ENCODE measurements at places on chromosomes 6 and 20.

- no peak for DNase-seq
Observed at GRCh38 chr20:60010689-60011458, 52.7 kb downstream of the CDH26 start.

DNA sequence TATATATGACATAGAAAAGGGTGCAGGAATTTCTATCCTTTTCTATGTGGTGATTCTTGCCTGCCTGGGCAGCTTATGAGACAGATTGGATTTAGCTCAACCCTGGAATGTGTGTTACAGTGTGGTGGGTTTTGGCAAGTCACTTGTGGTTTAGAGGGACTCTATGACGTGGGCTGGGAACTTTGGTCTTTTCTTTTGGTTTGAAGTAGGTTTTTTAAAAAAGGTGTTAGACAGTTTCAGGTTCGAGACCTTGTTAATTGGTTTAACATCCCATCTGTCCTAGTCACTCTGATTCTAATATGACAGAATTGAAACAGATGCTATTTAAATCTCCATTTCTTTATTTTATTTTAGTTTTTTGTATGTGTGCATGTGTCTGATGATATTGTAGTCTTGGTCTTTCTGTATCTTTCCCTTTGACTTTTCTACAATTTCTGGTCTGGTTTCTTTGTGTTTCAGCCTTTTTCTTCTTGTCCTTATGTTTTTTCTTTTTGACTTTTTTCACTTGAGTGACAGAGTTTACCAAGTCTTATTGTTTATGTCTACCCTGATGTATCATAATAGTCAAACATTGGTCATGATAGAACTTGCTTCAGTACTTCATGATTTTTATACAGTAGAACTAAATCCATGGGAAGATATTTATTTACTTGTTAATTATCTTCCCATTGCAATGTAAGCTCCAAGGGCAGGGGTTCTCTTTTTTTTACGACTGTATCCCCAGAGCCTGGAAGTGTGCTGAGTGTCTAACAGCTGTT, 174.3 kb downstream of the CDKAL1 start:
- no peak for DNase-seq

GRCh38 chr20:43438578-43439316, 18.9 kb upstream of the SRSF6 start:
- DNase-seq: no peak

DNA sequence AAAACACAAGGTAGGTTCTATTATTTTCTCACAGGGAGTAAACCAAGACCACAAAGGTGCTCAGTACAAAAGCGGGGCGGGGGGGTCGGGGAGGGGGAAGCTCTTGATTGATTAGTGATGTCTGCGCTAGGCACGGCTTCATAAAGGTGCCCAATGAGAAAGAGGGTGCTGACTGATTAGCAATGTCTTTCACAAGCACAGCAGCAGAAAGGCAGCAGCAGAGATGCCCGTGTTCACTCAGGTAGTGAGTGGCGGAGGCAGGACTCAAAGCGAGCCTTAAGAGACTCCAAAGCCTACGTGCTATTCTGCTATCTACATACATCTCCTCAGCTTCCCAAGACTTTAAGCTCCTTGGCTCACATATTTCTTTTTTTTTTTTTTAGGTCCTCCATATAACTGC, 20.3 kb downstream of the NFATC2 start:
- no peak for DNase-seq

DNA sequence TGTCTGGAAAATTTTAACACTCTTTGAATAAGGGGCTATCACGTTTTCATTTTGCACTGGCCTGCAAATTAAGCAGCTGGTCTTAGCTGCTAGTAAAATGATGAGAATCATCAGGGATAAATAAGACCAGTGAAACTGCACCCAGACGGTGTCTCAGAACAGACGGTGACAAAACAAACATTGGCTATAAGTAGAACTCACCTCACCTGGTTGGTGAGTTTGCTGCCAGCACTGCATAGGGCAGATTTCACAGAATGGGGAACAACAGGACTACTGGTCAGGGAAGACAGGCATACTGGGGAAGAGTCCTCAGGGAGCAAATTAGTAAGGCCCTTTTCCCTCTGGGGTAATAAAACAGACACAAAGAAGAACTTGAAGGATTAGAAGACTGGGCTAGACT, 175.9 kb upstream of the CITED2 start:
- DNase-seq: no peak

GRCh38 chr20:2693286-2694007, 867 bp downstream of the EBF4 start:
- peak; percentile 47 for DNase-seq

- no peak for DNase-seq
Observed at GRCh38 chr6:115909923-115910546, 150.7 kb downstream of the FRK start.

DNA sequence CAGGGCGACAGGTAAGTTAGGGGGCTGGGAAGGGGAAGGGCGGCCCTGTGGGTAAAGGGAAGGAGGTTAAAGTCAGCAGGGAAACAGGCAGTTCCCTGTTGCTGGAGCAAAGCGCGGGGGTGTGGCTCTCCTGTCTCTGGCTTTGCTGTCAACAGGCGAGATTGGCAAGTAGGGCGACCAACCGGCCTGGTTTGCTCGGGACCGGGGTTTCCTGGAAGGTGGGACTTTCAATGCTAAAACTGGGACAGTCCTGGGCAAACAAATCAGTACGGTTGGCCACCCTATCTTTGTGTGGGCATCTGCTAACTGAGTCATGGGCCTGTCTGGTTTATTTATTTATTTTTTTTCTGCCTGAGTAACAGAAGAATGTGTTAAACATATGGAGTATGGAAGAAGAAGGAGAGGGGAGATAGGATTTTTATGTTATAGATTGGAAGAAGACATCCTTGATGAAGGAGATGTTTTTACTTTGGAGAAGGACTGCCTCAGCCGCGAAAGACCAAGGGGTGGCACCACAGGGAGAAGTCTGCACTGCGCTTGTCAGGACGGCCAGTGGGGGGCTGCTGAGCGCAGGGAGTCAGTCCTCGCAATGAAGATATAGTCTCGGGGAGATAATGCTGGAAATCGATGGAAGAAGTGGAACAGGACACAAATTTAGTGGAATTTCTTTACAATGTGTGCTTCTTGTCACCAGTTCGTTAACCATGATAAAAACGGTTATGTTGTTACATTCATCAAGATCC, 43.4 kb upstream of the ESR1 start:
- peak; percentile 1 for DNase-seq

DNA sequence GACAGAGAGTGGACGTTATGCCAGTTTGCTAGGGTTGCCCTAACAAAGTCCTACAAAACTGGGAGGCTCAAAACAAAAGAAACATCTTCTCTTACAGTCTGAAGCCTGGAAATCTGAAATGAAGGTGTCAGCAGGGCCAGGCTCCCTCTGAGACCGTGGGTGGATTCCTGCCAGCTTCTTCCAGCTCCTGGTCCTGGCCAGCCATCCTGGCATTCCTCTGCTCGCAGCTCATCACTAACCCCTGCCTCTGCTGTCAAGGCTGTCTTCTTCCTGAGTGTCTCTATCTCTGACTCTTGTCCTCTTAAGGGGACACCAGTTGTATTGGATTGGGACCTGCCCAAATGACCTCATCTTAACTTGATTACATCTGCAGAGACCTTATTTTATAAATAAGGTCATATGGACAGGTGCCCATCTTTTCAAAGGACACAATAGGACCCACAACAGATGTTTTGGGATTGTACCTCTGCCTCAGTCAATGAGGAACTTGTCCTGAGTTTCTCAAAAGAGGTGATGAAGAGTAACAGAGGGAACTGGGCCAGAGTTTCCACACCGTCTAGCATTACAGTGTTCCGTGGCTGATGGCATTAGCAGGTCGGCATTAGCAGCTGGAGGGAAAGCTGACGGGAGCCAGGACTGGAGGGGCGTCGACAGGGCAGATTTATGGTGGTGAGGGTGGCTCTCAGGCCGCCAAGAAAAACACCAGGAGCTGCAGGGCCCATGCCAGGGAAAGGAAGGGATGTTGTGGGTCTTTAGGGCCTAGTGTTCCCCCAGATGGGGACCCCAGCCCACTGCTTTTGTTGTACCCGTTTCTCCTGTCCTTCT, 157.3 kb downstream of the TBXT start:
- no peak for DNase-seq

Data from activated naive CD4-positive, alpha-beta T cell (primary cell).